ENCODE measurements at places on chromosomes 4 and X.
A peak's percentile ranks its signal among the peaks of the same experiment; 100 is the strongest.

DNA sequence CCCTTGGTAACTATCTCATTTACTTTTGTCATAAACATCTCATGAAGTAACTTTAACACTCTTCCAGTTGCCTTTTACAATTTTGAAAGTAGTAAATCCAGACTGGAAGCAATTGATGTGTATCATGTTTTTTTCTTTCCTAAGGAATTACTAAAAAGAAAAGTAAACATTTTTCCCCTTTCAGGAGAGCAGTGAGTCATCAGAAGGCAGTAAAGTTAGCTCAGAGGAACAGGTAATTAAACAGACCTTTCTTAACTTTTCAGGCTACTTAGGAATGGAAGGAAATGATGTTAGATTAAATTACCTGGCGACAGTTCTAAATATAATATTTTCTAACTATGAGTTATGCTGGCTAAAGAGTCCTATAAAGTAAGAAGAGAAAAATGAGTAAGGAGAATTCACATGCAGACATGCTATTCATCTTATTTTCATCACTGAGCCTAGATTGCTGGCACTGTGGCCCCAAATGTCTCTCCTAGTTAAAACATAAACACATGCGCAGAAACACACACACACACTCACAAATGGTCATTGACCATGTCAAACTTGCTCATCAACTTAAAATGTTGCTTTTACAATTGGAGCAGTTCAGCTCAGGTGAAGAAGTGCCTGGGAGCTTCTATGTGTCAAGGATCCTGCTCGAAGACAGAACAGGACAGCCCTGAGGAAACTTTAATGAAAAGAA is 9.3 kb downstream of the DMP1 start:
- DNase-seq, result no peak

DNA sequence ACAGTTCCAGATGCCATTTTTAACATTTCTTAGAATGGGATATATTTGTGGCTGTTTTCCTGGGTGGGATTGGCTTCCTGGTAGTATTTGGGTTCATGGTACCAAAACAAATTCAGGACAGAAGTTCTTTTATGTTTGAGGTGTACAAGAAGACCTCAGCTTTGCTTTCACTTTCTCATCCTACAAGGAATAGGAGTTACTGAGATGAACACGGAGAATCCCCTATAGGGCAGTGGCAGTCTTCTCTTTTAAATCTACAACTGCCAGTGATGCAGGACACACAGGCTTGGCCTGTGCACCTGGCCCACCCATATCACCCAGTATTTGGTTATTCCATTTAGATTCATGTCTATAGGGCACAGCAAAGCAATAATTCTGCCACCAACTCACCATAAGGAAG is 35.2 kb downstream of the SLC10A7 start:
- DNase-seq, result no peak

DNA sequence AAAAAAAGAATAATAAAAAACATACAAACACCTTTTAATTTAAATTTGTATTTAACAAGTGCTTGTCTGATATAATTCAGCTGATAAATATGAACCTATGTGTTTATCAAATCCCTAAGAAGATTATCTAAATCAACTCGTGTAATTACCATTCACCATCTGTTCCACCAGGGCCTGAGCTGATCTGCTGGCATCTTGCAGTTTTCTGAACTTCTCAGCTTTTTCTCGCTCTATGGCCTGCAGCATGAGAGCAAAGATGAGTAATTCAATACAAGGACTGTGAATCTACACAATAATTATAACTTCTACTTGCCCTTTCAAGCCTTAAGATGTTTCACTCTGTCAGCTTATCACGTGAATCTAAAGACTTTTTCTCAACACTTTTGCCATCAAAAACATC is 709.7 kb downstream of the DMD start:
- no peak for DNase-seq

DNA sequence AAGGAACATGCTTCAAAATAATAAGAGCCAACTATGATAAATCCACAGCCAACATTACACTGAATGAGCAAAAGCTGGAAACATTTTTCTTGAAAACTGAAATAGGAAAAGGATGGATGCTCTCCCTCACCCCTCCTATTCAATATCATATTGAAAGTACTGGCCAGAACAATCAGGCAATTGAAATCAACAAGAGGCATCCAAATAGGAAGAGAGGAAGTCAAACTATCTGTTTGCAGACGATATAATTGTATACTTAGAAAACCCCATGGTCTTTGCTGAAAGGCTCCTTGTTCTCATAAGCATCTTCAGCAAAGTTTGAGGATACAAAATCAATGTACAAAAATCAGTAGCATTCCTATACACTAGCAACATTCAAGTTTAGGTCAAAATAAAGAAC is 1562.5 kb upstream of the ADGRL3 start:
- no peak for DNase-seq

DNA sequence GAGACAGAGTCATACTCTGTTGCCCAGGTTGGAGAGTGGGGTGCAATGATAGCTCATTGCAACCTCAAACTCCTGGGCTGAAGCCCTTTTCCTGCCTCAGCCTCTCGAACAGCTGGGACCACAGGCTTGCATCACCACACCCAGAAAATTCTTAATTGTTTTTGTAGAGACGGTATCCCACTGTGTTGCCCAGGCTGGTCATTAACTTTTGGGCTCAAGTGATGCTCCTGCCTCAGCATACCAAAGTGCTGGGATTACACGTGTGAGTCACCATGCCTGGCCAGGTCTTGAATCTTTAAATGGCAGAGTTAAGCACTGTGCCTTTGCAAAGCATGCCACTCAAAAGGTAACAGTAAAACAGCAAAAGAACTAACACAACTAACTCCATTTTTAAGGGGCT is 28.6 kb upstream of the BBS12 start:
- no peak for DNase-seq

DNA sequence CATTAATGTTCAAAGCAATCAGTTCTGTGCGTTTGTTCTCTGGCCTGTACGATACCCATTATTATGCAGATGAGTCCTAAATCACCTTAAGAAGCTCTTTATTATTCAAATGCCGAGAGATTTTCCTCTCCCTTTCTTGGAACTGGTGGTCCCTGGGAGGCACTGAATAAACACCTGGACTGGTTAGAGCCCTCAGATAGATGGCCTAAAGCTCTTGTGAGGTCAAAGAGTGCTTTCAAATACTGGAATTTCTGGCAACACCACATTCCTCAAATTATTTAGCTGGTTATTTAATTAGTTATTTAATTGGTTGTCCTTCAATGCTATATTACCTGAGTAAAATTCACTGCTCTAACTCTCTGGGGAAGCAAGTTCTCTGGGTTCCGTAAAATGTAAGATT is 3.0 kb downstream of the ARHGEF38 start:
- DNase-seq, result no peak

DNA sequence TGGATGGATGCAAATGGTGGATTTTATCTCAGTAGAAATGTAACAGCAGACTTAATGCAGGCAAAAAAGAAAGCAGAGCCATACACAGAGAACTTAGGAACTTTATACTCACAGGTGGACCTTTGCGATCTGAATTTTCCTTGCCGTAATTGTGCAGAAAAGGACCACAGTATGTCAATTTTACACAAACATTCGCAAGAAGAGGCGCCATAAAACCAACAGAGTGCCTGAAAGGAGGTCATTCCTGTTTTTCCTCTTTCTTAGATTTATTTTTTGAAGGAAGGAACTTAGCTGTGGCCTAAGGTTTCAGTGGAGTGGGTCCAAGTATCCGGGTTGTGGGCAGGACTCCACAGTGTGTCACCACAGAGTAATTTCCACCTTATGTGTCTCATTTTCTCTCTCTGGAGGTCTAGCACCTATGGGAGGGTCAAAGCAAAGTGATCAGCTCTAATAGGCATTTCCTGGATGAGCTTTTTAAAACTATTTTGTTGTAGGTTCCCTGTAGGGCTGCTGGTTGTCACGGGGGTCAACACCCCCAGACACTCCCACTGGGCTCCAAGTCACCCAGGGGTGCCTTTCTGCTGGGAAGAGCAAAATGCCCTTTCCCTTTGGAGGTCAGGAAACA is 24.7 kb upstream of the PBDC1 start:
- no peak for DNase-seq

DNA sequence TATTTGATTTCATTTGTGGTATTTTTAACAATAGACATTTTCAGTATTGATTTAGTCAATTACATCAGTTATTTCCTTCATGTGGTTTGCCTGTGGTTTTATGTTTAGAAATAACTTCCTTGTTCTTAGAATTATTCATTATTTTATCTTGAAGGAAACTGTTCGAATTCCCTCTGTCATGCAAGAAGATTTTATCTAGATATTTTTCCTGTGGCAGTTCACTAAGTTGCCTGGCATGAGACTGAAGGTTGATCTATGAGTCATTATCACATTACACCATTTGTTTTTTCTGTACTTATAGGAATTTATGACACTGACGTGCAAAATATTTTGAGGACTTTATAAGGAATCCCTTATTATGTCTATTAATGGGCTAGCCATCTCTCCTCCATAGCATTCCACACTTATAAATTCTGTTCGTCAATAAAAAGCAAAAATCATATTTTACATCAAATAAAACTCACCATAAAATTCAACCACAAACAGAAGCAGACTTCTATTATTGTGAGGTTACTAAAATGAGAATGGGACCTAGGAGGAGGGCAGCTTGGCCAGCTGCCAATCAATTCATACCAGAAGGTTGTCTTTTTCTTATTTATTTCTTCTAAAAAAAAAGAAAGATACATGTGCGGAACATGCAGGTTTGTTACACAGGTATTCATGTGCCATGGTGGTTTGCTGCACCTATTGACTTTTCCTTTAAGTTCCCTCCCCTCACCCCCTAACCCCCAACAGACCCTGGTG is 179.0 kb downstream of the KCNIP4 start:
- DNase-seq, result no peak

DNA sequence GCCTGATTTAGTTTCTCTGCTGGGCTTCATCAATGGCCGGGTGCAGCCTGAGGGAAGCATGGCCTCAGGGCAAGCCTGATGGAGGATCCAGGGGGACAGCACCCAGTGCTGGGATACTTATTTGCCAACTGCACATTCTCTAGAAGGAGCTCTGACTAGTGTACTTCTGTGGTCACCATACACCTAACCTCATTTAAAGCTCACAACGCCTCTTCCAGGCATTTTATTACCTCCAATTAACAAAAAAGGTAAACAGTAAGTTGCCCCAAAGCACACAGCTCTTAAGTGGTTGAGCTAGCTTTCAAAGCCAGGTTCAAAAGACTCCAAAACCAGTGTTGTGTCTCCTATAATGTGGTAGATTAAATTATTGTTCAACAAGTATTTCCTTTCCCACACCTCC is 26.8 kb upstream of the ATXN3L start:
- DNase-seq, result no peak

- no peak for DNase-seq
These were observed 205.1 kb downstream of the AWAT2 start for GRCh38 chrX:69844636-69845035.

GRCh38 chr4:101345596-101346350 is 1.6 kb downstream of the PPP3CA start:
- peak; percentile 67 for DNase-seq

DNA sequence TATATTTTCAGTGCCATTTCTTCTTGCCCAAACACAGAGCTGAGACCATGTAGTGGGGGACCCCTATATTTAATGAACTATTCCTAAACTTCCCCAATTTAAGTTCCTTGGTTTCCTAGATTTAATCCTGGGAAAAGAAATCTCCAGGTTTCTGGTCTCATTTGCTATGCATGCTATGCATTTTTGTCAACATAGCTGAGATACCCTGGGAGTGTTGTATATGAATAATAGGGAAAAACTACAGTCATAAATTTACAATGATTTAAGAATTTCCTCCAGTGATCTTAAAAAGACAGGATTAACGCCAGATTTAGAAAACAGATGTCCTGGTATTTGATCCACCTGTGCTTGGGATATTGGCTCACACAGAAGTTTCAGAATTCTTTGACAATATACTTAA is 136.8 kb upstream of the RAPGEF2 start:
- DNase-seq, result no peak

GRCh38 chr4:98510757-98511517 is 147.5 kb downstream of the TSPAN5 start:
- no peak for DNase-seq

DNA sequence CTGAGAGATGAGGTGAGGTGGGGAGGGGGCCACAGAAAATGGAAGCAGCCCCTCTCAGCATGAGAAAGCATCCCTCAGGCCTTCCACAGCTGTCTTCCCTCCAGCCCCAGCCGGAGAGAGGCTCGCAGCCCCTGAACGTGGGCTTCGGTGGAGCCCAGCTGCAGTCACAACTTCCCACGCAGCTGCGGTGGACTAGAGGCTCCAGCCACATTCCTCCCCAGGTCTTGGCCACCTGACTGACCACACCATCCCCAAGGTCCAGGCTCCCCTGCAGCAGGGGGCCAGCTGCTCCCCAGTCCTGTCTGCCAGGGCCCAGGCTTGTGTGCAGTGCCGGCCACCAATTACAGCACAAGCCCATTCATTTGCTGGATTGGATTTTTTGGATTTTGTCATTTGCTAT is 212.3 kb upstream of the BCOR start:
- no peak for DNase-seq

- DNase-seq, result no peak
These were observed 144.3 kb upstream of the PAQR3 start for GRCh38 chr4:79083406-79084010.

GRCh38 chr4:113815826-113816225 is 54.3 kb upstream of the CAMK2D start:
- DNase-seq, result no peak

- DNase-seq, result no peak
These were observed 106.0 kb upstream of the LRPAP1 start for GRCh38 chr4:3638080-3638795.

- DNase-seq, result no peak
These were observed 460.2 kb upstream of the FAT1 start for GRCh38 chr4:187183826-187184225.

DNA sequence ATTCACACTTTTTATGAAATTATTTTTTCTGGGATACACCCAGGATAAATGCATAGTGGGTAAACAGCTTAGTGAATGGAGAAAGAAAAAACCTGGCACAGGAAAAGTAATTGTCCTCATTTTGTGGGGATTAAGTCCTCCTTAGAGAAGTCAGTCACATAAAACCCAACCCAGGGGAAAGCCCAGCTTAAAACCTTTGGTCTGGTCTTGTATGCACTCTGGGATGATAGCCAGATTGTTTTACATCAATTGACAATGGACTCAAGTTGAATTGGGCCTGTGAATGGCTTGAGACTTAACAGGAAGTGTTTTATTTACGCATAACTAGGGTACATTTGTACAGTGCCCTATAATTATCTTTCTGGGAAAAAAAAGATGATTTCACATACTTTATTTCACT is 561.3 kb upstream of the GRIA3 start:
- no peak for DNase-seq

DNA sequence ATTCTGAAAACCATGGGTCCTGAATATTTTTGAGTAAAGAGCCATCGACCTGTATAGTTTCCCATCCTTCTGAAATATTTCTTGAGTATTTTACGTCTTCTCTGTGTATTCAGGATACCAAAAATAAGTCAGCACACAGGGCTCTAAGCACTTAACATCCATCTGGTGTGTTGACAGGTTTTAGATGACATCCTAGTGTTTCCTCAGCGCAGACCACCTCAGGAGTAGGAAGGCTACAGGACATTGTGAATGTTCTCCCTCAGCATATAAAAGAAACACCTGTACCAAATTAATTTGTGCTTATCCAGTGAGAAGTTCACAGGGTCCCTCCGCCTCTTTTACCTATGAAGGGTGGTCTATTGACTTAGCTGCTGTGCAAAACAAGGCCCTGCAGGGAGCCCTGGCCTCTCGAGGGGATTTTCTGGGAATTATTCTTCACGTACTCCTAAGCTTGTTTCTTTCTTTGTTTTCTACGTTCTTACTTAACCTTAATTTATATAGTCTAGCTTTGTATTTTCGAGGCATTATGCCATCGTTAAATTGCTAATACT is 241.8 kb downstream of the FBXO8 start:
- DNase-seq, result no peak

- DNase-seq, result no peak
These were observed 11.1 kb downstream of the UBE2NL start for GRCh38 chrX:143894938-143895337.
